ENCODE measurements at places on chromosomes 2 and 18.

- no peak for DNase-seq
These were observed 71.2 kb downstream of the EPAS1 start for GRCh38 chr2:46368401-46368800.

GRCh38 chr2:177165061-177165583, 47.5 kb upstream of the HNRNPA3 start:
- DNase-seq: peak; percentile 12

DNA sequence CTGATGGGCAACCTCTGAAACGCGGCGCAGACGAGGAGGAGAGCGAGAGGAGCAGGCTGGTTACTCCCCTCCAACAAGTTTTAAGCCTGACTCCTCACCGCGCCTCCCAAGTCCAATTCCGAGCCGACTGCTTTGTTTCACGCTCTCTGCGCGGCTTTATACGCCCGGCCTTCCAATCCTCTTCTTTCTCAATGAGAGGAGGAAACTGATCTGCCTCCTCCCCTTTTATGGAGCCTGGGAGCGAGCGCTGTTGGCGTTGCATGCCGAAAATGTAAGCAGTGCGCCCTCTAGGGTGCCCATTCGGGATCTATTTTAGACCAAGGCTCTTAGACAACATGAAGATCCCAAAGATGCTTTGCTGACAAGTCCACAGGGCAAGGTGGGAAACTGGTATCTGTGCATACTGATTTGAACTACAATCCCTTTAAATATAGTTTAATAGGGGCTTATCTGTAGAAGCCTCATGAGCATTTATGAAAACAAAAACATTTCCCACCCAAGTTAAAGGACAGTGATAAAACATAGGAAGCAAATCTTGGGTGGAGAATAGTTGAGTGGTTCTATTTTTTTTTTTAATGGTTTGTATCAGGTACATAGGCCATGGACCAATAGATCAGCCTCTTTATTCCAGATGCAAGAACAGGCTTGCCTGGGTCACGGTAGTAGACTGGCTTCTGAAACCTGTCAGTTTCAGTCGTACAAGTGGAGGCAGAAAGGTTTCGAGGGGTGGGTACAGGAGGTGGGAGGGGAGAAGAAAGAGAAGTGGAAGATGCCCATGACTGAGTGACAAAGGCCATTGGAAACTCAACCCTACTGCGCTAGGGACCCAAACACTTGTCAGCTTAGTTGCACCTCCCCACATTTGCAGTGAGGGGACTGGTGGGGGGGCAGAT, at the start of gene RND3:
RND3 (minus strand) TSS at position 131 of the 893 bp plus-strand sequence. CDS start 250 bp downstream, outside the sequence.
- DNase-seq: no peak

DNA sequence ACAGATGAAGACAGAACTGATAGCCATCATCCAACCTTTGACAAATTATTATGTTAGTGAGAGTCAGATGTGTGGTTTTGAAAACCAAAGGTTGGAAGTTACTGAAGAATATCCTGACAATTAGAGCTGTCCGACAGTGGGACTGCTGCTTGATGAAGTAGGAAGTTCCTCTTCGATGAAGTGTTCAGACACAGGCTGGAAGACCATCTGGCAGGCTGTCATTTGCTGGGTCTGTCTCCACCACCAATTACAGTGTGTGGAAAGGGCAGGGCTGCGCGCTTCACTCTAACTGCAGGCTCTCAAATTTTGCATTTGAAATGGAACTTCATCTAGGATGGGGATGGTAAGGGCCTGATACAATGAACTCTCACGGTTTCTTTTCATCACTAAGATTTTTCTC, 313.8 kb downstream of the PIK3C3 start:
- no peak for DNase-seq

- DNase-seq: no peak
These were observed 17.9 kb downstream of the KCNIP3 start for GRCh38 chr2:95314964-95315611.

GRCh38 chr2:192011196-192011595, 164.3 kb upstream of the CAVIN2 start:
- no peak for DNase-seq

GRCh38 chr2:100073110-100073509, 69.3 kb downstream of the AFF3 start:
- no peak for DNase-seq

DNA sequence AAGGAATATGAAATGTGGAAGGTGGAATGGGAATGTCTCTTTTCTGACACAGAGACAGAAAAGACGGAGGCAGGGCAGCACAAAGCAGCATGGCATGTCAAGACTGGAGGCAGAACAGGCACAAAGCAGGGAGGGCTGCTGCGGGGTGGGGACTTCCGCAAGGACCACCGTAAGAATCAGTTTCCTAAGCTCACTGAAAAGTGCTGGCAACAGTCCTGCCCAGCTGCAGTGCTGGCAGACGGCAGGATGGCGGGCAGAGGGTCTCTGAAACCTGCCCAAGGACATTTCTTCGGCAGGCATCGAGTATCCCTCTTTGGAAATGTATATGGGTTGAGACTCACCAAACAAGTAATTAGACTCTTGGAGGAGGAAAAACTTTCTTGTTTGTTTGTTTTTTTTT, 54.9 kb downstream of the FAM178B start:
- DNase-seq: no peak

- no peak for DNase-seq
These were observed 122.8 kb downstream of the TMEM200C start for GRCh38 chr18:5772306-5773105.

GRCh38 chr2:68807821-68808266, 63.4 kb downstream of the BMP10 start:
- DNase-seq: no peak

DNA sequence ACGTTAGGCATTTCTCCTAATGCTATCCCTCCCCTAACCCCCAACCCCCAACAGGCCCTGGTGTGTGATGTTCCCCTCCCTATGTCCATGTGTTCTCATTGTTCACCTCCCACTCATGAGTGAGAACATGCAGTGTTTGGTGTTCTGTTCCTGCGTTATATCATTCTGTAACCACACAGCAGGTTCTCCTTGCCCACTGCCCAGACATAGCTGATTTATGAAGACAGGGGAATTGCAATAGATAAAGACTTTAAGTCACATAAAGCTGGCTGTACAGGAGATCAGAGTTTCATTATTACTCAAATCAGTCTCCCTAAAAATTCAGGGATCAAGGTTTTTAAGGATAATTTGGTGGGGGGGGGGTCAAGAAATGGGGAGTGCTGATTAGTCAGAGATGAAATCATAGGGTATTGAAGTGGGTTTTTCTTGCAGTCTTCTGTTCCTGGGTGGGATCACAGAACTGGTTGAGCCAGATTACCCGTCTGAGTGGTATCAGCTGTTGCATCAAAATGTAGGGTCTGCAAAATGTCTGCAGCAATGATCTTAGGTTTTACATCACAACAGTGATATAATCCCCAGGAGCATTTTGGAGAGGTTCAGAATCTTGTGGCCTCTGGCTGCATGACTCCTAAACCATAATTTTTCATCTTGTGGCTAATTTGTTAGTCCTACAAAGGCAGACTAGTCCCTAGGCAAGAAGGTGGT, 392.1 kb upstream of the KCNJ3 start:
- no peak for DNase-seq

DNA sequence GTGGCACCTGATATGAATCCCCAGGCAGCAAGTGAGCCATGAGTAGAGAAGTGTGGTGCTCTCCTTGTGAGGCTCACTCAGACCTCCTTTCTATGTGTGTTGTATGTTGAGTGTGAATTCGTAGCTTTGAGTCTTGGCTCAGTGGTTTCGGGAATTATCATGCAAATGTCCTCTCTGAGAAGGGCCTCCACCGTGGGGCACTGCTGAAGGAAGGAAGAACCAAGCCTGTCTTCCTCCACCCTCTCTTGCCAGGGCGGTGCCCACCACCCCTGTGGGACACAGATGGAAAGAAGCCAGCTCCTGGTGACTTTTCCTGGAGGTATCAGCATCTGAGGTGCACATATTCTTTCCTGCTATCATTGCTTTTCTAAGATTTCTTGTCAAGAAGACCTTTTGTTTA, 156.1 kb downstream of the MYT1L start:
- no peak for DNase-seq

- DNase-seq: no peak
These were observed 52.0 kb downstream of the OXER1 start for GRCh38 chr2:42711896-42712295.

- no peak for DNase-seq
These were observed 52.8 kb downstream of the METTL4 start for GRCh38 chr18:2518473-2518872.

- no peak for DNase-seq
These were observed 106.8 kb upstream of the LYPD6 start for GRCh38 chr2:149223472-149224095.

DNA sequence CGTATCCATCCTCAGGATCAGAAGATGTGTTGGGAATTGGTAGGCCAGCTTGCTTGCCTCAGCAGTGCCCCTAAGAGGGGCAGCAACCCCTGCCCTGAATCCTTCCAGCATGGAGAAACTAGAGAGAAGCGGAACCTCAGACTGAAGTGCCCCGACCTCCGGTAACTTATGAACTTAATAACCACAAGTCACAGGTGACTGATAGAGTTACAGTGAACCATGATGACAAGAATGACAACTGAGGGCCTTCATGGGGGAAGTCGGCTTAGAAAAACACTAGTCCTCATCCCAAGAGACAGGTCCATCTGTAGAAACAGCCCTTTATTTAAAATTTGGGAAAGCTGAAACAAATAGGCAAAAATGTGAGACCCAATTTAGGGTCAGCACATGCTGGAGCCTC, 42.5 kb upstream of the TMEM87B start:
- no peak for DNase-seq

DNA sequence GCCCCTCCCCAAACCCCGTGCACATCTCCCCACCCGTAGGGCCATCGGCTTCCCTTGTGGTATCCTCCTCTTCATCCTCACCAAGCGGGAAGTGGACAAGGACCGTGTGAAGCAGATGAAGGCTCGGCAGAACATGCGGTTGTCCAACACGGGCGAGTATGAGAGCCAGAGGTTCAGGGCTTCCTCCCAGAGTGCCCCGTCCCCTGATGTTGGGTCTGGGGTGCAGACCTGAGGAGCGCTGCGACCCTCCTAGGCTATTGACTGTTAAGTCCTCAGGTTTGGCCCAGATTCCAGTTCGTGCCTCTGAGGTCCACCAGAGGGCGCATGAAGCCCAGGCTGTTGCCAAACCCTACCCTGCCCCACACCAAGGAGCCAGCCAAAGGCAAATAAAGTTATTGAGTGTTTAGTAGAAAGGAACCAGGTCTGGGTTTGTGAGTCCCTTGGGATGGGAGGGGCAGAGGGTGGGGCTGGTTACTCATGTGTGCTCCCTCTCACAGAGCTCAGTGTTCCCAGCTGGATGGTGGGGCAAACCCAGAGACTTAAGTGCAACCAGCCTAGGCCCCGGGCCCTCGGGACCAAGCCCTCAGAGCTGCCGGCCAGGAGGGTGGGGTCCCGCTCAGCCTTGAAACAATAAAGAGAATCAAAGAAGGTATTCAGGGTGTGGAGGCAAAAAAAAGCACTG, 2.4 kb downstream of the PNKD start:
- peak; percentile 62 for DNase-seq

GRCh38 chr2:14094592-14094991, 537.9 kb upstream of the LRATD1 start:
- no peak for DNase-seq

DNA sequence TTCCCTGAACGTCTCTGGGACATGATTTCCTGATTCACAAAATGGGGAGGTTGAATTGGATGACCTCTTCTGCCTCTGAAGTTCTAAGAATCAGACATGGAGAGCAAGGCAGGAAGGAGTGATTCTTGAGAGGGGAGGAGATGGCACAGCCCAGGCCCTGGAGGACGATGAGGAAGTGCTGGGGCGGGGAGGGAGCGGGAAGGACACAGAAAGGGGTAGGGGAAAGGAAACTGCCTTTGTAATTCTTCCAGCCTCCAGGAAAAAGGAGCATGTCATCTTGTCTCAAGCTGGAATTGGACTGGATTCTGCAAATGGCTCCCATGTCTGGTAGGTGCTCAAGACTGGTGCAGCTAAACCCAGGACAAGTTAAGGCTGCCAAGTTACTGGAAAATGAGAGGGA, 97.0 kb upstream of the NCK2 start:
- no peak for DNase-seq

GRCh38 chr2:219525533-219526232, 11.4 kb downstream of the ASIC4 start:
- no peak for DNase-seq

GRCh38 chr18:70452501-70452900, 163.7 kb downstream of the SOCS6 start:
- DNase-seq: no peak

Data from naive thymus-derived CD8-positive, alpha-beta T cell (primary cell).